ENCODE measurements at places on chromosomes 13 and 19. TPM values are rescaled to one million over a fixed set of nuclear protein-coding genes. Genes with fewer than 3 reads are reported as not detected.

DNA sequence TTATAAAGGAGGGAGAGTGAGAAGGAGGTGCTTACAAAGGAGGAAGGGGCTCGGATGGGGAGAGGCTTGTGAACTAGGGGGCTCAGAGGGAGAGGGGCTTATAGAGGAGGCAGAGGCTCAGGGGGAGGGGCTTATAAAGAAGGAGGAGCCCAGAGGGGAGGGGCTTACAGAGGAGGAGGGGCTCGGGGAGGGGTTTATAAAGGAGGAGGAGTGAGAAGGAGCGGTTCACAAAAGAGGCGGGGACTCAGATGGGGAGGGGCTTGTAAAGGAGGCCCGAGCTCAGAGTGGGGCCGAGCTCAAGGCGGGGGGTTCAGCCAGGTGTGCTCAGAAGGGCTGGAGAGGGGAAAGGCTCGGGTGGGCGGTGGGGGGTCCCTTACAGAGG lies 500 bp downstream of the SMIM24 start:
- peak; percentile 29 for DNase-seq

GRCh38 chr19:3494559-3494958 lies 5.9 kb downstream of the DOHH start:
- DNase-seq: peak; percentile 27

DNA sequence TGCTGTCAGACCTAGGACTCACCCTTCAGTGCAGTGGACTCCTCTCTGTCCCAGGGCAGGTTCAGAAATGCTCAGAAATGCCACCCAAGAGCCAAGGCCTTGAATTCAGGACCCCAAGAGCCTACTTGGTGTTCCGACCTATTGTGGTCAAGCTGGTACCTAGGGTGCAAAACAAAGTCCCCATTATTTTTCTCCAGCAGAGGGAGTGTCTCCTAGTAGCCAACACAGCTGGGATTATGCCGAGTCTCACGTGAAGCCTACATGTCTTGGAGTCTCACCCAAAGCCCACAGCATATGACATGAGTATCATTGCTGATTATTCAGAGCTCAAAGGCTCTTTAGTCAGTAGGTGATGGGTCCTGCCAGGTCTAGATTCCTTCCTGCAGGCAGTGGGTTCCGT lies 671.1 kb upstream of the SPRY2 start:
- DNase-seq: no peak

- DNase-seq: no peak
Measured at GRCh38 chr19:29781386-29782259, 30.2 kb upstream of the CCNE1 start.

GRCh38 chr13:78299832-78300623 lies 303.3 kb downstream of the POU4F1 start:
- DNase-seq: no peak

Gene CD70
- 3.0 TPM for total RNA-seq

Gene CDX2
- total RNA-seq: not detected

Gene TUBA3C
- not detected for total RNA-seq

Gene FGF21
- not detected for total RNA-seq

Gene LYL1
- total RNA-seq: 16.1 TPM

Gene CGB2
- total RNA-seq: not detected

Gene EFNA2
- not detected for total RNA-seq

Measured in CD4-positive, alpha-beta memory T cell (primary cell).